Stimulated activated CD4-positive, alpha-beta T cell treated with anti-CD3 and anti-CD28 coated beads, Interleukin-1b, Interleukin-23, amount 100 ng/mL, for 1 hour (primary cell): ENCODE measurements at places on chromosomes 5 and 9.

- DNase-seq: no peak
These were observed 261.5 kb downstream of the CEMIP2 start for GRCh38 chr9:71506821-71507220.

DNA sequence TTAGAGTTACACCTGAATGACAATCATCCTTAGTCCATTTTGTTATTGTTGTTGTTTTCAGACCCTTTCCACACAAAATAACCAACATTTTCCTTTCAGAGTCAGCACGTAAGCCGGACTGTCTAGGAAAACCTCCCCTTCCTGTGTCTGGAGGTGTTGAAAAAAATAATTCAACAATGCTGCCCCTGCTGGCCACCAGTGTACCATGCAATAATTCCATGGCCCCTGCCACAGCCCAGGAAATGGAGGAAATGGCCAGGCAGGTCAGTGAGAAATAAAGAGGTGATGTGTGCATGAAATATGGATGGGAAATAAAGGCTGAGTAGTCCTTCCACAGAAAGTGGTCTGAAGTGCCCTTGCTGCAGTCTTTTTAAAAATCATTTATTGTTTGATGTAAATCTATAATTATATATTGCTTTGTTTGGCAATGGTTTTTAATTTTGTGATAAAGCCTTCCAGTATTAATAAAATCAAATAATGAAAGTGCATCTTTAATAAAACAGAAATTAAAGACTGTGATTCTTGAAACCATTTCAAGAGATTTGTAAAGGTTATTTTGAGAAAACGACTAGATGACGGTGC lies 152.8 kb upstream of the PAPPA start:
- DNase-seq: no peak

GRCh38 chr9:123033864-123034601 lies 566 bp downstream of the GPR21 start:
- DNase-seq: no peak

GRCh38 chr9:3977614-3978112 lies 322.2 kb downstream of the GLIS3 start:
- no peak for DNase-seq

DNA sequence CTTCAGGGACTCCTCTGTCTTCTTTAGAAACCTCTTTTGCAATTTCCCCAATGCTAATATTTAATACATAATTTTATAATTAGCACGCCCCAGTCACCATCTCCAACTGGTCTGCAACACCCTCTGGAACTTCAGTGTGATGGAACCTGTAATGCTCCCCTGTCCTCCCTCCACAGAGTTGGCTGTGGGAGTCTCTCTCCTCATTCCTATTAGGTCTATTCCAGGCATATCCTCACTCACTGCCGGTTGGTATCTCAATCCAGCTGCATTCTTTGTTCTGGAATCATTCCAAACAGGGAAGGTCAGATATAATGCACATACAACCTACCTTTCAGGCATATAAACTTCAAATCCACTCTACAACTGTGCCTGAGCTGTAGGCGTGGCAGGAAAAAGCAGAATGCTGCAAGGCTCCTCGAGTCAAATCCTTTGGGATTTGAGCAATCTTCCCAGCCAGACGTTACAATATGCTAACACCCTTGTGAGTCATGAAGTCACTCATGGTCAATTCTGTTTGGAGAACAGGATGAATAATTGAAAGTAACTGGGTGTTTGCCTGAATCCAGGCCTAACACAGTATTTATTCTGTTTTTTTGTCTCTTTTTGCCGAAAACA lies 293.8 kb downstream of the CWC27 start:
- no peak for DNase-seq

DNA sequence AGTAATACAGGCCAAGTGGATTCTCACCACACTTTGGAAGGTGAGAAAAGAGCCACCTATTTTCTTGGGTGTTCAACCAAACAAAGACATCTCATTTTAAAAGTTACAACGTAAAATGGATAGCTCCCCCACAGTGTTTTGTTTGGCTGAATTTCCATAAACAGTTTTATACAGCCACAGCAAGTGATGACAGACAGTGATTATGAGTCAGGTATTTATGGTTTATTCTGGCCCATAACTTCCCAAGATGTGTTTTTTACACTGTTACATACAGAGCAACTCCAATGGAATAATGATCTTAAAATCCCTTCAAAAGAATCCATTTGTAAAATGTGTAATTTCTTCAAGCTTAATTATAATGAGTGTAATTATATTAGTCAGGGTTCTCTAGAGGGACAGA lies 421.3 kb downstream of the TLE1 start:
- no peak for DNase-seq

DNA sequence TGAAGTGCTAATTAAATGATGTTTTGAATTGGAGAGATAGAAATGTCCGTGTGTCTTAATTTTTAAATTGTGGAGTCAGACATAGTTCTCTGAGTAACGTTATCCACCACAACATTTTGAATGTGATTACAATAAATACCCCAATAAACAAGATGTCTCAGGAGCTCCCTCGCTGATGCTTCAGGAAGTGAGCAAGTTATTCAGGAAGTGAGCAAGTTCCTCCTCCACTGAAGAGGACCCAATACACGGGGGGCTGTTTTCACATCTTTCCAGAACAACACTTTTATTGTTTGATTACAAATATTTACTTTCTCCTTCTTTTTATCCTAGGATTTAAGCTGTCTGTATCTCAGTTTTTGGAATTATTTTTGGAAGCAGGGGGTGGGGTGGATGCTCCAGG lies 363.8 kb downstream of the LRRC70 start:
- no peak for DNase-seq

- no peak for DNase-seq
These were observed 188.0 kb upstream of the PIK3R1 start for GRCh38 chr5:68027519-68027918.

DNA sequence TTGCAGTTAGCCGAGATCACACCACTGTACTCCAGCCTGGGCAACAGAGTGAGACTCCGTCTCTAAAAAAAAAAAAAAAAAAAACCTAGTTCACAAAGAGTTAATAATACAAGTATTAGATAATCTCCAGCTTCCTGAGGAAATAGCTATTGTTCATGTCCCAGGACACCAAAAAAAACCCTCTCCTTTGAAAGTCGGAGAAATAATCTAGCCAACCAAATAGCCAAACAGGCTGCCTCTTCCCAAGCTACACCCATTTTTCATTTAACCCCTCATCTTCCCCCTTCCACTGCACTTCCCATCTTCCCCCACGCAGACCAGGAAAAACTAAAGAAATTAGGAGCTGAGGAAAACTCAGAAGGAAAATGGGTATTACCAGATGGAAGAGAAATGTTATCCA lies 23.6 kb downstream of the CNOT8 start:
- DNase-seq: no peak

GRCh38 chr5:115487756-115488155 lies 56.8 kb downstream of the FEM1C start:
- DNase-seq: no peak

- DNase-seq: no peak
These were observed 56.4 kb downstream of the SH3TC2 start for GRCh38 chr5:149006426-149006825.

DNA sequence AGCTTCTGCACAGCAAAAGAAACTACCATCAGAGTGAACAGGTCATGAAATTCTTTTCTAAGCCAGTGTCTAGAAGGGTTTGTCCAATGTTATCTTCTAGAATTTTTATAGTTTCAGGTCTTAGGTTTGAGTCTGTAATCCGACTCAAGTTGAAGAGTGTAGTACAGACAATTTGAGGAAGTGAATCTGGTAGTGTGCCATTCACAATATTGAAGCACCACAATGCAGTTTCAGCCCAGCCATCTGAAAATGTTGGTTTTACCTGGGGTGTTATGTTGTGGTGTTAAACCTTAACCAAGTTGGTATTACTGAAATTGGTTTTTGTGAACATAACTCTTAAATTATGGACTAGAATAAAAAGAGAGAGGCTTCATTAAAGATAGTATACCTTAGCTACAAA lies 77.2 kb downstream of the ADAMTS16 start:
- DNase-seq: no peak

GRCh38 chr5:179221196-179221876 lies 123.9 kb downstream of the ADAMTS2 start:
- DNase-seq: no peak

DNA sequence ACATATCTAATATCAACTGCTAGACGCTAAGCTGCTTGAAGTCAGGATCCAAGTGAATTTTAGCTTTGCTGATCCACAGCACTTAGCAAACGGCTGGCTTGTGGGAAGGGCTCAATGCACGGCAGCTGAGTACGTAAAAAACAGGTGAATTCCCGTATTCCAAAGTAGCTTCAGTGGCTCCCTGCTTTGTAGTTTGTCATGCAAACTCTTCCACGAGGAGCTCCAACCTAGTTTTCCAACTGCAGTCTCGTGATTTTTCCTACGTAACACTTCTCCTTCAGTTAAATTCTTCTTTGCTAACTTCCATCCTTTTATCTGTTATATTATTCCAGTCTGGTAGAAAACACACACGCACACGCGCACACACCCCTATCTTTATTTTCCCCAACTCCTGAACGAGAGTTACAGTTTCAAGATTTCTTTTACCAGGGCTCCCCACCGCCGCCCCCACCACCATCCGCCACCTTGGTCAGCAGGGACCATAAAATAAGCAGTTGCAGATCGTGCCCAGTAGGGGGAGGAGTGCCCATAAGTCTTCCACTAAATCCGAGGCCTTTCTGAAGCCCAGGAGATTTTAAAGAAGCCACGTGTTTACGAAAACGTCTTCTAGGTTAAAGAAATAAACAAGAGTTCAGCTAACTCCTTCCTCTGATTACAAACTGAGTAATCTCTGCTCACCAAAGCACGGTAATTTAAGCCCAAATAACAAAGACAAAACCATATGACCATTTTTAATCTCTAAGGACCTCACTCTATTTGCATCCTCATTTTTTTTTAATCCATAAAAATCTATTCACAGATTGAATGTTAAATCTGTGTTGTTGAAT lies 34.8 kb upstream of the TRIO start:
- DNase-seq: no peak

- no peak for DNase-seq
These were observed 78.6 kb downstream of the AMBP start for GRCh38 chr9:113999256-114000062.

DNA sequence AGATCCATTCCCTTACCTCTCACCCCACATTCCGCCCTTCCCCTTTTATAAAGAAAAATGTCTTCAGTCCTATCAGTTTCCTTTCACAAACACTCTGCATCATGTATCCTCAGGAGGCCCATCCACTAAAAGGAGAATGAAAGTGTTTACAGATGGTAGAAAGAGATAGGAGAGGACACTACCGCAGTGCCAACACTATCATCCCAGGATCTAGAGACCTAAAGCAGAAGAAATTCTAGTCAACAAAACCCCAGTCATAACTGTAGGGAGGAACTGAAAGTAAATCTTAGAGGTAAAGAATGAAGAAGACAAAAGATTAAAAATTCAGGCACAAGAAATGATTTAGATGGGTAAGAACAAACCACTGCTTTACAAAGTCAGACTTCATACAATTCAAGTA lies 114.1 kb downstream of the MLLT3 start:
- DNase-seq: no peak

GRCh38 chr9:129405827-129406213 lies 215.1 kb downstream of the C9orf50 start:
- DNase-seq: no peak
